Fibroblast of mammary gland (primary cell): ENCODE measurements at places on chromosomes 11 and 22.

DNA sequence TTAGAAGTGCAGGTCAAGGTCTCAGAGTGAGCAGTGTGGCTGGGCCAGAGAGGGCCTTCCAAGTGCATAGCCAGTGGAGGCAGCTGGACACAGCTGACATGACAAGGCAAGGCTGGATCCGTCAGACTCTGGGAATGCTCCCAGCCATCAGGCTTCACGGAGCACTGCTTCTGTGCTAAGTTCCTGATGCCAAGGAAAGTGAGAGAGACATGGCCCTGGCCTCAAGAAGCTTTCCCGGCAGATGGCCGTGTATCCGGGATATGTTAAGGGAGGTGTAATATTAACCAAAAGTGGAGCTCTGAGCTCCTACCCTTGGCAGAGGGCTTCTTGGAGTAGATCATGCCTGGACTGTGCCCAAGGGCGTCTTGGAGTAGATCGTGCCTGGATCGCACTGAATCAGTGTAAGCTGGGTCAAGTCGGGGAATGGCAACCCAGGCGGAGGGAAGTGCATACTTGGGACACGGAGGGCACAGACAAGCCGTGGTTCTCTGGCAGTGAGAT, 7.4 kb upstream of the EFCAB6 start:
- no peak for DNase-seq

DNA sequence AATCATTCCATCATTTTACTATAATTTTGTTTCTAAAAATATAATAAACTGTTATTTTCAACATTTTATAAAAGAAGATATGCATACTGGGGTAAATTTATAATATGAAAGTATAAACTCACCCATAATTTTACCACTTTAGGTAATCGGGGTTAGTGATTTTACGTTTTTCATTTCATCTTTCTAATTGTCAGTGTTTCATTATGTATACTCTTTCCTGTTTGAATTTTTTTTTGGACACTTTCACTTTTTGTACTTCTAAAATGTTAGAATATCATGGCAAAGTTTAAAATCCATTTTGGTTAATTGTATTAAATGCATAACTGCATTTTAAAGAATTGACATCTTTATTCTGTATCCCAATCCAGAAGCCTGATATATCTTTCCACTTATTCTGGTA, 115.8 kb downstream of the METTL15 start:
- no peak for DNase-seq

DNA sequence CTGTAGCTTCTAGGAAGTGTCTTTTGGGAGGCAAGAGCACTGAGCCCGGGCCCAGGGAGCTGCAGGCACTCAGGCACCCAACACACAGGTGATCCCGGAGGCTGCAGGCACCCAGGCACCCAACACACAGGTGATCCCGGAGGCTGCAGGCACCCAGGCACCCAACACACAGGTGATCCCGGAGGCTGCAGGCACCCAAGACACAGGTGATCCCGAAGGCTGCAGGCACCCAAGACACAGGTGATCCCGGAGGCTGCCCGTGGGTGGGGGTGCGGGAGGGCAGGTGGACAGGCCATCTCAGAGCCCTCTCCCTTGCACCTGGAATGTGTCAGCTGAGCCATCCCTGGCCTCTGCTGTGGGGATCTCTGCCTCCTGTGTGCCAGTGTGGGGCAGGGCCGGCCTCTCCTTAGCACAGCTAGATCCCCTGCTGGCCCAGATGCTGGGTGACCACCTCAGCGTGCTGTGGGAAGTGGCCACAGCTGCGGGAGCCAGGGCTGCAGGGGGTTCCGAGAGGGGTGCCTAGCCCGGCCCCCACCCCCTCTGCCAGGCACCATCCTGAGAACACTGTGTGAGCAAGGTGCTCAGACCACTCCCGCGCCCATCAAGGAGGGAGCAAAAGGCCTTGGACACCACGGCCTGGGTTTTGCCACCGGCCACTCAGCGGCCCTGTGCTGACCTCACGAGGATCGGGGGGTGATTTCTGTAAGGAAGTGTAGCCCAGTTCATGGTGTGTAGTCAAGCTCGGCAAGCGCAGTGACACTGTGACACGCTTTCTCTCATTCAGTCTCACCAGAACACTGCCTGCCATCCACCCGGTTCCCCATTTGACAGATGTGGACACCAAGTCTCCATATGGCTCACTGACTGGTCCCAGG, 14.2 kb downstream of the MRGPRG start:
- DNase-seq = no peak

DNA sequence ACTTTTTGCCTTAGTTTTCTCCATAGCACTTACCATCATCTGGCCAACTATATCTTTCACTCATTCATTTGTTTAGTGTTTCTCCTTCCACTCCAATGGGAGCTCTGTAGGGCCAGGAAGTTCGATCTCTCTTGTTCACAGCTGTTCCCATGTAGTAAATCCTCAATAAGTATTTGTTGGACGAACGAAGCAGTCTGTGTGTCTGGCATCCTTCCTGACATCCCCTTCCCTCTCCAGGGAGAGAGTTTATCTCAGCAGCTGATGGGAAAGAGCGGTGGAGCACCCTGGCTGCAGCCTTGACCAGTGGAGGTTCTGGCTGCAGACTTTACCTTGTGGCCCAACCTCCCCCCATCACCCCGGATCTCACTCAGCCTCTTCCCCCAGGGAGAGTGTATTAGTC, 141.7 kb downstream of the CHST1 start:
- DNase-seq = no peak

GRCh38 chr11:69923196-69923595, 104.0 kb upstream of the FGF3 start:
- no peak for DNase-seq

DNA sequence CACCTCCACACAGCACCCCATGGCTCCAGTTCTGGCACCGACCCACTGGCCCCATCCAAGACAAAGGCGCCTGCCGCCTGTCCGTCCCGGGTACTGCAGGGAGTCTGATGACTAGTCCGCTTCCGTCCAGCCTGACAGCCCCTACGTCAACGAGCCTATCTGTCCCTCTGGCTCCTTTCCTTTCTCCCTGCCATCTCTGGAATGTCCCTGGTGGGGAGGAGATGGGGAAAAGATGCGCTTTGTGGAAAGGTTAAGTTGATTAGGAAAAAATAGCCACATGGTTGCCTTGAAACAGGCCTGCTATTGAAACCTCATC, 10.4 kb downstream of the PDGFB start:
- no peak for DNase-seq
